ENCODE measurements at places on chromosomes 3 and 15.

DNA sequence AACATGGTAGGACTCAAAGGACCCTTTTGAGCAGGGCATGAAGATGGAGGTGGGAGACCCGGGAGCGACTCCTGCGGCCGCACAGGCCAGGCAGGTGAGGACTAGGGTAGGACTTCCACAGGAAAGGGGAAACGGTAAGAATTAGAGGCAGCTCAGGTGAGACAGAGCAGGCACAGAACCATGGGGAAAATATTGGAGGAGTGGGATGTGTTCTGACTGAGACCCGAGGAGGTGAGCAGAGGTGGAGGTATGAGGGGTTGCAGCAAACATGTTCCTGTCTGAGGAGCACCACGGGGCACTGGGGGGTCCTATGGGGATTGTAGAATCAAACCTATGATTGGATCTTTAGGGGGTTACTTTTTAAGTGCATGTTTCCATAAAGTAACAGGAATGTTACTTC is 1.4 kb upstream of the ISG20 start:
- no peak for DNase-seq

DNA sequence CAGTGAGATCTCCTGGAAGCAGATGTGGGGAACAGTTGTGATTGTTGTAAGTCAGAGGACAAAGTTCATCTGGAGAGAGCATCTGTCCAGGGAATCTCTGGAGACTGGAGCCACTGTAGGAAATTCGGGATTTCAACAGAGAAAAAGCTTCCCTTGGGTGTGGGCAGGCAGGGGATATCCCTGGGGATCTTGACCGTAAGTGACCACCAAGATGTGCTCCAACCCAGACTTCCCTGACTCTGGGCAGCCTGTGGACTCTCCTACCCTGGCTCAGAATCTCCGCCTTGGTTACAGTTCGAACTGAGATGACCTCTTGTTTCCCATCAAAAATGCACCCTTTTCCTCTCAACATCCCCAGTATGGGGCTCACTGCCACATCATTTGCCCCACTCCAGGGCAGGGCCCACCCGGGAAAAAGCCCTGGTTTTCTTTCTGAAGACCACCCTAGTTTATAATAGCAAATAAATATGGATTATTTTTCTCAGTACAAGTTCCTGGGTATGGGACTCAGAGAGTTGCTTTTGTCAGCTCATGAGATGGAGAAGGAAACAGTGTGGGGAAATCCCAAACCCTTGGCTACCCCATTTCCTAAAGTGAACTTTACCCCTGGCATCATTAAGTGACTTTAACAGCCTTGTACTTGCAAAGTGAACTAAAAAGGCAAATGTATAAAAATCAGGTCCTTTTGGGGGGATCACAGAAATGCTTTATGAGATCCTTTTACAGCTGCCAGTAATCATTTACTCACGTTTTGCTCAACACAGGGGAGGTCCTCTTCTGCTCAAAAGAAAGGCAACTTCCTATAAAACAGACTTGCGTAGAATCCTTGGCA is 89.9 kb downstream of the CCNL1 start:
- DNase-seq: no peak

- no peak for DNase-seq
Observed at GRCh38 chr3:48830715-48831114, 17.0 kb downstream of the PRKAR2A start.

- DNase-seq: no peak
Observed at GRCh38 chr3:197430934-197431333, 124.8 kb downstream of the BDH1 start.

DNA sequence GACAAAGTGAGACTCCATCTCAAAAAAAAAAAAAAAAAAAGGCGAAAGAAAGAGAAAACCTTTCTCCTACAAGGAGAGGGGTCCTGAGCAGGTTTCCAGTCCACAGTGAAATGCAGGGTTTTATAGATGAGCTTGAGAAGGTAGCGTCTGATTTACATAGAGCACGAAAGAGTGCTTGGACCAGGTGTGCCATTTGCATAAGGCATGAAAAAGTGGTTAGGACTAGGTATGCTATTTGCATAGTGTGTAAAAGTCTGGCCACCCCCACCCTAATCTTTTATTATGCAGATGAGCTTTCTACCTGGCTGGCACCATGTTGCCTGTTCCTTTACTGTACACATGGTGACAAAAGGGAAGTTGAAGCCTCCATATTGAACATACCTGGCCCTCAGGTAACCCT is 13.6 kb upstream of the RNU6-1 start:
- DNase-seq: no peak

DNA sequence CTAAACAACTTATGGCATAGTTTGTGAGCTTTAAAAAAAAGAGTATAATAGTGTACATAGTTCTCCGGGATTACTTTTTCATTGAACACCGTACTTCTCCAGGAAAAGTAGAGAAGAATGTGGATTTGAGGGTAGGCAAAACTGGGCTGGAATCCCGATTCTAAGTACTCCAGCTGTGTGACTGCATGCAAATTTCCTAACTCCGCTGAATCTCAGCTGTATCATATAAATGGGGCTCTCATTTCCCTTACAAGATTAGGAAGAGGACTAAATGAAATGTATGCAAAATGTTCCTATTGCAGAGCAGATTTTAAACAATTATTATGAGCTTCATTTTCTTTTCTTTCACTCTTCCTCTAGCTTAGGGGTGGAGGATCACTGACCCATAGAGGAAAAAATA is 70.3 kb upstream of the HERC1 start:
- no peak for DNase-seq

DNA sequence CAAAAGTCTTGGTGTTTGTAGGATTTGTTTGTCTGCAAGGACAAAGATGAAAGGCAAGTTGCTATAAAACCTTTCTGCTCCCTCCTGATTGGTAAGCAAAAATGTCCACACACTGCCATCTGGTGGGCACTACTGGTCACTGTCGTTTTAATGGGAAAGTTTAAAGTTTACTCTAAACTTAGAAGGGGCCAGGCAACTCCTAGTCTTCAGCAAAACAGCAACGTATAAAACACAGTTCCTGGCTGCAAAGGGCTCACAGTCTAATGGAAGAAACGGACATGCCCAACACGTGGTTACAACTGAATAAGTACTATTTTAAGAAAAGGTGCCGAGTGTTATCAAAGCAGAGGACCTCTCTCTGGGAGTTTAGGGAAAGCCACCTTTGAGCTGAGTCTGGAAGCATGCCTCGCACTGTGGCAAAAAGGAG is 23.7 kb upstream of the TPRG1 start:
- peak; percentile 27 for DNase-seq

GRCh38 chr3:37162501-37163245 is 11.7 kb downstream of the LRRFIP2 start:
- DNase-seq: no peak

- DNase-seq: peak; percentile 67
Observed at GRCh38 chr3:42012935-42013690, 51.2 kb upstream of the ULK4 start.

GRCh38 chr3:108329508-108329907 is 33.2 kb downstream of the HHLA2 start:
- DNase-seq: no peak

GRCh38 chr15:61724251-61724939 is 335.9 kb downstream of the VPS13C start:
- DNase-seq: no peak

DNA sequence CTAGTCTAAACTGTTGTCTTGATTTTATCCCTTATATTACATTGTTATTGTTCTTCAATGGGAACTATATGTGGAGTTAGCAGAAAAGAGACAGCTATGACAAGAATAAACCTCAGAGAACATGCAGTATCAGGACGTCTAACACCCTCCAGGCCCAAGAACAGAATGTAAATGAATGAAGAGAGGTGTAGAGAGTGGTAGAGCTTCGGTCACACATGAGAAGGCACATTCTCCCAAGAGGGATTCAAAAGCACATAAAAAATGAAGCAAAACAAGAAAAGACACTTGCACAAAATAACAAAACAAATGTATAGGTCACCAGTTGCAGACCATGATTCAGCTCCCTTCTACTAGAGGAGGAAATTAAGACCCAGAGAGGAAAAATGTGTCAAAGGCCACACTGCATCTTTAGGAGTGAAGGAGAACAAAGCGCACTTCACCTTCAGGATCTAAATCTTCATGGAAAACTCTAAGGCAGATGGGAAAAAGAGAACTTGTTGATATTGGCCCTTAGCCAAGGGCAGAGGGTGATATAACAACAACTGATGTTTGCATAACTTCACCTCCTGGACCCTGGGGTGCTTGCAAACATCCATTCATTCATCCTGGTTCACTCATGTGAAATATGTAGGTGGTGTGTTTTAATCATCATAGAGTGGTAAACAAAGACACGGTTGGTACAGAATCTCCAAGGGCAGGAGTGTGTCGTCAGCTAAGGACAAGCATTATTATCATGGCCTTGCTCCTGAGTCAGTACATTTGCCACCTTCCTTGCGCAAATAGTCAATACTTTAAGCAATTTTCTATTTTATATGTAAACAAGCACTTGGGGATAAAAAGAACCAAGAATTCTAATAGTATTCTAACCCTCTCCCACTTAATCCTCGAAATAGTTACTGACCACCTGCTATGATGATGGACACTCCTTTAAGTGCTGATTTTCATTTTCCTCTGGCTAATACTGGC is 8.8 kb downstream of the NEK10 start:
- no peak for DNase-seq

DNA sequence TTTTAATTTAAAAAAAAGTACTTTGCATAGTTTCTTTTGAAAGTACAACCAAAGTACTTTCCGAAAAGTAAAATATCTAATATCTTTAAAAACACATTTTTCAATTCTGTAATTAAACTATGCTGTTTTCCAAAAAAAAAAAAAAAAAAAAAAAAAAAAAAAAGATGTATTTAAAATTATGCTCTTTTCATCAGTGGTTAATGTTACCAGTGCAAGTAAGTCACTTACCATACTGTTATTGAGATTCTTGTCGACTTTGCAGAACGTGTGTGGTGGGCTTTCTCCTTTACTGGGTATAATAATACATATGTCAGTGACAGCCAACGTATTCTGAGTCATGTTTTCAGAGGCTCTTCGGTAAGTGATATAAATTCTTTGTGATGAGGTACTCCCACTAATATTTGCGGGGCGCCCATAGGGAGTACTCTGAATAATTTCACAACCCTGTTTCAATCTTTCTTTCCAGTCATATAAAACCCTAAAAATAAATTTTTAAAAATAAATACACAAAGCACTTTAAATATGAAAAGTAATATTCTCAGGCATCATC is 39.9 kb downstream of the DENND4A start:
- DNase-seq: no peak

DNA sequence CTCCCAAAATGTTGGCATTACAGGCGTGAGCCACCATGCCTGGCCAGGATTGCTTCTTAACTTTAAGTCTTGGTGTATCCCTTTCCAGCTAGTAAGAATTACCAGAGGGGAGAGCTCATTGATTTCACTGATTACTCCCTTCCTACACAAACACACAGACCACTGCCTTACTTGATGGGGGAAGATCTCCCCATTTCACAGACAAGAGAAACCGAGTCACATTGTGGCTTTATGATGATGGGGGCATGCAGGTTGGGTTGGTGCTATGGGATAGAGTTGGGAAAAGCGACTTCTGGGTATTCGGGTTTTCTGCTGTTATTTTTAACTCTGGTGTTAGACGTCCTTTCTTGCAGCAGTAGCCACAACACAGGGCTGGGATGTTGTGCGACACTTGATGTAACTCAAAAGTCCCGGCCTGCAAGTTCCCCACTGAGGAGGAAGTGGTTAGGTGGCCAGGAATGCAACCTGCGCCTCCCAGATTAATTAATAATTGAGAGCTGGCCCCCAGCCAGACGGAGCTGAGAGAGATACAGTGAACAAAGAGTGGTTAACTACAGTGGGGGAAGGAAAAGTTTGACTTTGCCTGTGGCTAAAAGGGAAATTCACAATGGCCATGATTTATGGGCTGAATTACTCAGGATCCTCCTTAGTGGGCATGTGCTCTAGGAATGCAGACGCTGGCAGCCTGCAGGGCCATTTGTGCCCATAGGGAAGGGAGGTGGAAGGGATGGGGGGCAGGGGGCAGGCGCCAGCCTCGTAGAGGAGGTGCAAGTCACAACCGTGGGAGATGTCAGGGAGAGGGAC is 63.6 kb downstream of the SMAD6 start:
- DNase-seq: no peak

GRCh38 chr3:7581831-7582230 is 720.9 kb downstream of the GRM7 start:
- DNase-seq: no peak

DNA sequence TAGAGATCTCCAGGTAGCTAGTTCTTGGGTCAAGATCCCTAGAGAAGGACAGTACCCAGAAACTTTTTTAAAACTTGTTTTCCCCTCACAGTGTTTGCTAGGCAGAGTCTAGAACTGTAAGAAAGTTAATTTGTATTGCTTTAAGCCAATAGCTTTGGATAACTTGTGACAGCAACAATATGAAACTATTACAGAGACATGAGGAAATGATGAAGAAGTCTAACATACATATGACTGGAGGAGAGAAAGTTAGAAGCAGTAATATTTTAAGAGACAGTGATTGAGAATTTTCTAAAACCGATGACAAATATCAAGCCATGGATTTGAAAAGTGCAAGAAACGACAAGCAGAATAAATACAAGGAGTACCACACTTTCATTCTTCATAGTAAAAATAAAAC is 10.0 kb downstream of the HMG20A start:
- DNase-seq: no peak

DNA sequence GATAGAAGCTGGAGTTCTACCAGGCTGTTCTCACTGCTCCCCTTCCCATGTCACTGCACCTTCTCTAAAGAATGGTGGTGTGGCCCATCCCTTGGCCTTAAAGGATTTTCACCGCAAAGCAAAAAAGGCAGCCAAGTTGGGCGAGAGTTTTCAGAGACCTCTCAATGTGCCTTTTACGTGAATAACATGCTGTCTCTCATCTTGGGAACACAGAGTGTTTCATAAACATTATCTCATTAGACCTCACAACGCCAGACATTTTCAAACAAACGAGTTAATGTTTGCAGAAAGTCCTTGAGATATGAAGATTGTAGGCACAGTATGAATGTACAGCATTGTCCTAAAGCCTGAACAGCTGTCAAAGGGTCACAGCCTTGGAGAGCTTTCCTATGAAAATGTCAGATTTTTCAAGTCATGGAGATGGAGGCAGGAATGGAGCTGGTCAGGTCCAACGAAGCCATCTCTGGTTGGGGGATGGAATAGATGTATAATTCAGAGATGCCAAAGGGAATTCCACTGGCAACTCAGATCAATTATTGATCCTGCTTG is 21.3 kb downstream of the TM4SF1 start:
- DNase-seq: no peak

DNA sequence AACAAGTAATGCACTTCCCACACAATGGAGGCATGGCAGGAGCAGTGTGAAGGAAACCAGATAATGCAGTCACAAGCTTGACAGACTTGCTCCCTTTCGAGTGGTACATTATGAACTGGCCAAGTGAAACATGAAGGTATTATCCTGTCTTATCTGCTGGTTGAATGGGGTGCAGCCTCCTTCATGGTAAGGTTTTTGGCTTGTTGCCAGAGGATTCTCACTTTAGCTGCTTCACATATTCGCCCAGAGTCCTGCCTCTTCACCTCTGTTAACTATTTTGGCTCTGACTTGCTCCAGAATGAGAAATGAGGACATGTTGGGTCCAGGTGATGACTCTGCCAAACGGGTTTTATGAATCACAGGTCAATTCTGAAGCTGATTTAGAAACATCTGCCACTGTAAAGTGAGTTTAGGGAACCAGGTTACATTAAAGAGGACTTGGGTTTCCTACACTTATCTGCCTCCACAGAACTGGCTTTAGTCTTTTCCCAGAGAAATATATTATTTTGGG is 19.5 kb upstream of the CCDC39 start:
- DNase-seq: no peak
